ENCODE measurements at places on chromosomes 4 and X.

DNA sequence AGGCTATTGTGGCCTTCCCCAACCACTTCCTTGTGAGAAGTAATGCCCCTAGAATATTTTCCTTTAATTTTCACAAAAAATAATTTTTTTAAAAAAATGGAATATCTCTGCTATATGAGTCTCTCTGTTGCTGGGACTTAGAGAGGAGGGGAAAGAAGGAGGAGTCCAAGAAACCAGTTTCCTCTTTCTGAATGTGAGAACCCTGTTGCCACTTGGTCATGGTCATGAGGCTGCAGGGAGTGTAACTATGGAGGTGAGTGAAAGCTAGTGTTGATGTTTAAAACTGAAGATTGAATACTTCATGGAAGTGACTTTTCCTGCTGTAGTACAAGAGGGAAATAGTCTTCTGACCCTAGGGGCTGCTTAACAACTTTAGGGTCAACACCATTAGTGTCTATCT, 20.4 kb downstream of the KIAA1210 start:
- no peak for DNase-seq

DNA sequence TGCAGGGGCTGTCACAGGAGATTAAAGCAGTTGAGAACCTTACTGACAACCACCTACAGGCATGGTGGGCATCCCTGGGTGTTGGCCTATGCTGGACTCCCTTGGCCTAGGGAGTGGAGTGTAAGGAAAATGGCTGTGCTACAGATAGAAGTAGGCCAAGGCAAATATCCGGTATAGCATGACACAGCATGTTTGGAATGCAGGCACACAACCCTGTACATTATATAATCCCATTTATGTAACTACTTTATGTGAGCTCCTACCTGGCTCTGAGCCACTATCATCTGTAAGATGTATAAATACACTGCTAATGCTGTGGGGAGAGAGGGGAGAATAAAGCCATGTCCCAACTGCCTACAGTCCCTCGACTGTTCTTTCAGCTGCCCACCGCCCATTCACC, 38.7 kb upstream of the KCTD8 start:
- DNase-seq: no peak

- DNase-seq: no peak
These were observed 23.2 kb downstream of the PSAPL1 start for GRCh38 chr4:7411491-7411890.

GRCh38 chrX:126164689-126165400, 1.2 kb downstream of the DCAF12L2 start:
- no peak for DNase-seq

GRCh38 chr4:180197471-180197870, 2045.7 kb upstream of the TENM3 start:
- DNase-seq: no peak

DNA sequence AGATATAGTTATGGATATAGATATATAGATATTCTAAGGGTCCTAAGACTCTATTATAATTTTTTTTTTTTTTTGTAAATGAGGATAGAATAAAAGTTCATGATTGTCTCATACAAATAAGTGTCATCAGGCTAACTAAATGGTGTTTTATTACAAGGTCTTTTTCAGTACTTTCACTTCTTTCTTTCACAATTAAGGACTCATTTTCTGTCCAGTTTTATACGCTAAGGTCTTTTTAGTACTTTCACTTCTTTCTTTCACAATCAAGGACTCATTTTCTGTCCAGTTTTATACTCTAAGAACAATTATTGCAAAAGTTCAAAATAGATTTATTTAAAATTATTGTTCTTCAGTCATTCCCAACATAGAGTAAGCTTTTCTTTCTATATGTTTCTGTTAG, 32.7 kb downstream of the RUFY3 start:
- no peak for DNase-seq

DNA sequence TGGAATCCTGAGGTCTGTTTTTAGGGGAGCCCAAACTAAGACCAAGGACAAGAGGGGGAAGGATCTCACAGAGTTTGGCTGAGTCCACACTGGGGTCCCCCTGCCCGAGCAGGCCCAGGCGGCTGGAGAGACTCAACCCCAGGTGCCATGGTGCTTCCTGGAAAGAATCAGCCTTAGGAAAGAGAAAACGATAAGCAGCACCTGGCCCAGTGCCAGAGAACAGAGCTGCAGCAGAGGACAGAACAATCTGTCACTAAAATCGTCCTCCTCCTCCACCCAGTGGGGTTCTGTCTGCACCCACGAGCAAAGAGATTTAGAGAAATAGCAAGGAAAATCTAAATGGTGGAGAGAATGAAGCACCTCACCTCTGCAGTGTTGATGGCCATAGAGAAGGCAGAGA, 470.5 kb downstream of the BCOR start:
- no peak for DNase-seq

DNA sequence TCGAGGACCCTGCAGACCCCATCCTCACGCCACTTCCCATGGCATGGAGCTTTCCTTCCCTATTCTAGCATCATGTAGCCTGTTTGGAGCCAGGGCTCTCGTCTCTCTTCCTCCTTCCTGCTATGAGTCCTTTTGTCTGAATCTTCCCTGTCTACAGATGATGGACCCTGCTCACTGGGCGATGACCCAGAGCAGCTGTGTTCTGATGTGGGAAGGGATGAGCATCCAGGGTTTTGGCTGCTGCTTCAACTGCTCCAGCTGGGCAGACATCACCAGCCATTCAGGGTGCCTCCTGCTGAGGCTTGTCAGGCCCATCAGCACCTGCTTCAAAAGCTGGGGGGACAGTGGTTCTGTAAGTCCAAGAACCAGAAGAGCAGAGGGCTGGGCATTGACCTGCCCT, 3.2 kb upstream of the CCKAR start:
- DNase-seq: no peak

DNA sequence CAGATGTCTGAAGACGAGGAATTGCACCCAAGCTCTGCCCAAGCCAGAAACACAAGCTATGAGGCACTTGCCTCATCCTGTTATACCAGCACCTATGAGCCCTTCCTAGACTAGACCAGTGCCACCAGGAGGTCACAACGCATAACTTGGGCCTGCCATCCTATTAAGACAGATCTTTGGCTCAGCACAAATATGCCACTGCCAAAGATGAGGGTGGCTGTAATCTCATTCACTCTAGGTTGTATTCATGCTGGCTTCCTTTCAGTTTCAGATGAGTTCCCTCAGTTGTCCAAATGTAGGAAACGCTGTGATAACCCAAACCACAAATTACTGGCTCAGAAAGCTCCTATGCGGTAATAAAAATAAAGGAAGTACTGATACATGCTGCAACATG, 76.5 kb upstream of the CITED1 start:
- no peak for DNase-seq

DNA sequence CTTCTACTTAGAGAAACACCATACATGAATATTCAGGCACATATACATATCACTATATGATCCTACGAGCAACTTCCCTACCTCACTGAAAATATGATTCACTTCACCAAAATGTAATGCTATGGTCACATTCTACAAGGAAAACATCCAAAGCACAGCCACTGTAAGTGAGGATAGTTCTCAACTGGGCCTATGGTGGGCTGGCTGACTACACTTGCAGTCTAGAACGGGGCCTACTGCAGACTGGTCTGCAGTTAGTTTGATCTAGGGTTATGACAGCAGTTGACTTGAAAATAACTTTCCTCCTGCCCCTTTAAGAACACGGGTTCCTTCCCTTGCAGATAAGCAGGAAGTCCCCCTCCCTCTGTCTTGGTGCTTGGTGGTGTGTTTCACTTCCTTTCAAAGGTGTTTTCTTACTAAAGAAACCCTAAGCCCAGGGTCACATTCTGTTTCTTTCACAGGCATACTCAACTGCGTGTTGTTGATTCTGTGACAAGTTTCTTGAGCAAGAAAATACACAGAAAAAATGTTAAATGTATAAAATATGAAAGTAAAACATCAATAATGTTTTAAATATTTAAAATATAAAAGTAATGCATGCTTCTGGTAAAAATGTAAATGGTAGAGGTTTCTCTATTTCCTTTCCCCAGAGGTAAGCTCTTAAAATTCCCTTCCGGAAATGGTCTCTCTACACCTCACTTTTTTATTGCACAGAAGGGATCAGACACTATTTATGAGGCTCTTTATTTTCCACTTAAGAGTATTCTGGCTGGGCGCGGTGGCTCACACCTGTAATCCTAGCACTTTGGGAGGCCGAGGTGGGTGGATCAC, 18.0 kb upstream of the TMSB4X start:
- peak; percentile 79 for DNase-seq

DNA sequence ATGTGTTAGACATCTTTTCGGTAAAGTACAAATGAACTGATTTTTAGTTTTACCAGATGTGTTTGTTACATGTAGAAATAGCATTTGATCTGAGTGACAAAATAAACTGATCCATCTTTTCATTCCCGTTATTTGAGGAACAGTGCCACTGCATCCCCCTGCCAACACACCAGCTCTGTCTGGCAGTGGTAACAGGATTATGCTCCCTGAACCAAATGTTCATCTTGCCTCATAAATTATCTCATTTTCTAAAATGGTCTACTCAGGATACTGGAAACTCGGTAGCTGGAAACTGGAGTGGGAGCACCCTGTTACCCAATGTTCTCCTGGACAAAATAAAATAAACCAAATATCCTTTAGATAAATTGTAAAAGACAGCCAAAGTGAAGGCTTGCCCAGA, 171.6 kb downstream of the FAT4 start:
- DNase-seq: no peak

GRCh38 chrX:142296421-142296820, 91.3 kb upstream of the MAGEC2 start:
- no peak for DNase-seq

- no peak for DNase-seq
These were observed 57.2 kb downstream of the DIPK2B start for GRCh38 chrX:45143455-45143854.

GRCh38 chr4:153573221-153573620, 107.1 kb downstream of the TMEM131L start:
- DNase-seq: no peak

DNA sequence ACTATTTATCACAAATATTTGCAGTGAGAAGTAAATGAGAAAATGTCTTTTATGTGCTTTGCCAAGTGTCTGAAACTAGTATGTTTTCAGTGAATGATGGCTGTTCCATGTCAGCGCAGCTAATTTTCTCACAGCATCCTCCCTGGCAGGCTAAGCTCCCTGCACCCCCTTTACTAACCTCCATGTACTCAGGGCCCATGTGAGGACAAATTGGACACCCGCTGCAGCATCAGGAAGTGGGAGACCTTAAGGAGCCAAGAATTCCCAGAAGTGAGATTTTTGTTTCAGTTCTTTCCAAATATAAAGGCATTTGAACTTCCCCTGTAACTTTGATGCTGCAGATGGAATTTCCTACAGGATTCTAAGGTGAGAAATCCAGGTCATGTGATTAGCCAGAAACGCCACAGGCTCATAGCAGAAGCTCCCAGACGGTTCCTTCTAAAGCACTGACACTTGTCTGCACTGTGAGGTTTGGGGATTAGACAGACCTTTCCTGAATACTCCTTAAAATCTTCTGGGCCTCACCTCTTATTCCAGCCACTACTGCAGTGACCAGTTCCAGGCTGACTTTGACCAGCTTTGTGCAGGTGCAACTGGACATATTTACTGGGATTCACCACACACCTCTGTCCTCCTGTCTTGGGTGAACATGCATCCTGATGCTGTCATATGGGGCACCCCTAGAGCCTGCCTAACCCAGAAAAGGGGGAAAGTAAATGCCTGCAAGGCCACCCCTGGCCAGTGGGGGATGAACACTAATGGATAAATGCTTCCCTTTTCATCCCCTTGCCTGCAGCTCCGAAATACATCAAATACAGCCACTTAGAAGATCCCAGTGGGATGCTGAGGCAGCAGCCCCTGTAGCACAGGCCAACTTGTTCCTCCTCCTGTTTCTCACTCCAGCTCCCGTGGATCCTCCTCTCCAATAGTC, 45.9 kb downstream of the LGI2 start:
- no peak for DNase-seq

DNA sequence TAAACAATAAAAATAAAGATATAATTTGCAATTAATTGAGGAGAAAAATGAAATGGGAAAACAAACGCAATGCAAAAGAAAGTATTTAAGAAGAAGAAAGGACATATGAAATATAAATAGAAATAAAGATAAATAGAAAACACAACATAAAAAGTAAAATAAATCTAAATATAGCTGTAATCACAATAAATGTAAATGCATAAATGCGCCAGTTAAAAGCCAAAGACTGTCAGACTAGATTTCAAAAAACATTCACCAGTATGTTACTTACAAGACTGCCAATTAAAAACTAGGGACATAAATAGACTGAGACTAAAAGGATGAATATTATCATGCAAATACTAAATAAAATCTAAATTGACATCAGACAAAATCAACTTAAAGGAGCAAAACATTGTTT, 102.4 kb downstream of the KDR start:
- no peak for DNase-seq

GRCh38 chrX:43526878-43527277, 129.2 kb upstream of the MAOA start:
- no peak for DNase-seq

DNA sequence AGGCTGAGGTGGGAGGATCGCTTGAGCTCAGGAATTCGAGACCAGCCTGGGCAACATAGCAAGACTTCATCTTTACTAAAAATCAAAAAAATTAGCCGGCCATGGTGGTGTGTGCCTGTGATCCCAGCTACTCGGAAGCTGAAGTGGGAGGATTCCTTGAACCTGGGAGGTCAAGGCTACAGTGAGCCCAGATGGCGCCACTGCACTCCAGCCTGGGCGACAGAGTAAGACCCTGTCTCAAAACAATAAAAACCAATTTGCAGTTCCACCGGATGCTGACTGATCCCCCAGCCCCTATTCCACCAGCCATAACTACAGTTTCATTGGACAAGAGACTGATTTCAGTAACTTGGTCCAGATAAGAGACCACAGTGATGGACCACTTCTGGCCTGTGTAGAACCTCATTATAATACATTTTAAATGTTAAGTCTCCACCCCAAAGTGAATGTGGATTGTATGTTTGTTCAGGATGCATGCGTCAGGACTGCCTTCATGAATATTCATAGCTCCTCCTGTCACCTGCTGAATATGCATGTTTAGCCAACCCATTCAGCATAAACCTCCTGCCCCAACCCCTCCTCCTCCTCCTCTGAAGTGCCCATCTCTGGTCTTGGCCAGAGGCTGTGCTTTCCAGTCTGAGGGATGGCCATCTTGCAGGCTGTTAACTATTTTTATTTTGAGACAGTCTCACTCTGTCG, 2.3 kb upstream of the SLBP start:
- no peak for DNase-seq

DNA sequence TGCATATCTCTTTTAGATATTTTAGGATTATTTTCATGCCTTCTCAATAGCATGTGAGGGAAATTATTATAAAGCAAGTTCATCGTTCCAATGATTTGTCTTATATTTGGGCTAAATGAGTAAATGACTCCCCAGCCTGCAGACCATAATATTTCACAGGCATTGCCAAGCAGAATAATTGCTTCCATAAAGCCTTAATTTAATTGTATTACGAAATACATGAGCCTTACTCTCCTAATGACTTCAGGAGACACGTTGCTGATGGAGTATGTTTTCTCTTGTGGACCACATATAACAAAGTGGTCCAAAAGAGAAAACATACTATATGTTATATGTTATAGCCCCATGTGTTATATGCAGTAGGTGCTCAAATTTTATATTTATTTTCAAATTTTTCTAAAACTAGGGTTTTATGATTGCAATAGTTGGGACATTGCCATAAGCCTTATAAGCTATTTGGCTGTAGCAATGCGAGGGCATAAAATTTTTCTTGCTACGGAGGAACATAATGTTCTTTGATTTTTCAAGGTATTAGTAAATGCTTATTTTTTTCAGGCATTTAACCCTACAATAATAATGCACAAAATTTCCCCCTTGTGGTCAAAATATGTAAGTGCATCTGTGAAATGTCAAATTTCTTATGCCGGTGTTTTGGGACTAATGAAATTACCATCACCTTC, 26.2 kb upstream of the TMPRSS11D start:
- DNase-seq: peak; percentile 31

GRCh38 chrX:73977542-73978169, 326.3 kb upstream of the ZCCHC13 start:
- DNase-seq: peak; percentile 64
